ENCODE measurements at places on chromosomes 6 and 20.

- no peak for DNase-seq
These were observed 54.2 kb downstream of the HFE start for GRCh38 chr6:26141378-26141904.

GRCh38 chr6:102411796-102412195 lies 1018.3 kb downstream of the GRIK2 start:
- no peak for DNase-seq

GRCh38 chr6:121760745-121761144 lies 325.3 kb downstream of the GJA1 start:
- no peak for DNase-seq

DNA sequence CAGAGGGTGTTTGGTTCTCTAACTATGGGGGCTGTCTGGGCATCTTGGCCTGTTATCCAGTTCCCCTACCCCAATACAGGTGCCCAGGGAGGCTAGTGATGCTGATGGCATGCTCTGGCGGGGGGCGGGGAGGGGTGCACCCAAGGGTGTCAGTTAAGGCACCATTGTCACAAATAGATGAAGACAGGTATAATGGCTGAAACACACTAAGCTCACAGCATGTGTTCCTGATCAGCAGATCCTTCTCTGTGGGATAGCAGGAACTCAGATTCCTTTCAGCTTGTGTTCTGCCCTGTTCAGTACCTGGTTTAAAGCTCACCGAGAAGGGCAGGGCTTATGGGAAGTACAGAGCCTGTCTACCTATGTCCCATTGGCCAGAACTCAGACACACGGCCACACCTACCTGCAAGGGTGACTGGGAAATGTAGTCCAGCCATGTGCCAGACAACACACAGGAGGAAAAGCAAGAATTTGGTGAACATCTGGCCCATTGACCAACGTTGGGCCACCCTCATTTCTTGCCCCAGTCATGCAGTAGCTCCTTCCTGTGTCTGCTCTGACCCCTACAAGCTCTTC lies 3.4 kb upstream of the RSPO4 start:
- peak; percentile 66 for DNase-seq

GRCh38 chr6:46584586-46584985 lies 68.0 kb downstream of the CYP39A1 start:
- no peak for DNase-seq

GRCh38 chr6:139436957-139437348 lies 62.5 kb upstream of the CITED2 start:
- DNase-seq: no peak

- DNase-seq: peak; percentile 90
These were observed 14.9 kb upstream of the PPARD start for GRCh38 chr6:35327349-35328027.

GRCh38 chr6:52498538-52499017 lies 78.3 kb downstream of the TRAM2 start:
- DNase-seq: peak; percentile 39

DNA sequence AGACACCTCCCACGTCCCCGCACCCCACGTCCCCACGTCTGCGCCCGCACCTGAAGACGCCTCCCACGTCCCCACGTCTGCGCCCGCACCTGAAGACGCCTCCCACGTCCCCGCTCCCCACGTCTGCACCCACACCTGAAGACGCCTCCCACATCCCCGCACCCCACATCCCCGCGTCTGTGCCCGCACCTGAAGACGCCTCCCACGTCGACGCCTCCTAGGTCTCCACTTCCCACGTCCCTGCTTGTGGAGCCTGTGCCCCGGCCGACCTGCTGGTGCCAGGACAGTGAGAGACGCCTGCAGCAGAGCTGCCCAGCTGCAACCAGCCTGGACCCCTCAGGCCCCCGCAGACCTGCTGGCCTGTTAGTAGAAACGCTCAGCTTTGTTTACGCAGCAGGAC lies 22.6 kb downstream of the ANKRD60 start:
- no peak for DNase-seq

GRCh38 chr6:46983007-46983411 lies 59.1 kb downstream of the ADGRF1 start:
- DNase-seq: no peak

GRCh38 chr20:46400828-46401477 lies 5.5 kb downstream of the ELMO2 start:
- DNase-seq: peak; percentile 20

DNA sequence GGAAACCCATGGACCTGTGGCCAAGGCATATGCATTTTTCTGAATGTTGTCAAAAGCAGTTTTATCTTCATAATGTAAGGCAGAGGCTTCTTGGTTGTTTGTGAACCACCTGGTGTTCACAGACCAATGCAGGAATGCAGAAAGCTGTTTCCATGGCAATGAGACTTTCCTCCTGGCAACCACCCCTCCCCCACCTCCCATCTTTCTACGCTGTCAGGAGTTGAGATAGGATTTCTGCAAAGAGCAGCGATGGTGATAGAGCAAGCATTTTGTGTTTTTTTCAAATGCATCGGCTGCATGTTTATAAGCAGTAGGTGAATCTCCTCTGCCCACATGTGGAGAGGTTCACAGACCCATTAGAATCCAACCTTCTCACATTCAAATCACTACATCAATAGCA lies 114.1 kb upstream of the SMLR1 start:
- DNase-seq: no peak

- DNase-seq: peak; percentile 44
These were observed 131.6 kb downstream of the OGFRL1 start for GRCh38 chr6:71420095-71420692.
